Endodermal cell (in vitro differentiated cells): ENCODE measurements at places on chromosomes 2 and 18. TPM values are rescaled to one million over a fixed set of nuclear protein-coding genes. Genes with fewer than 3 reads are reported as not detected.

CPLX4 gene
- total RNA-seq, result not detected in 2 replicates

SLC4A5 gene
- 2.4 and 3.7 TPM in 2 replicates for total RNA-seq

MALL gene
- 1.5 to 2.7 TPM (median 2.3 TPM) in 3 replicates for total RNA-seq

COBLL1 gene
- 13.2 and 17.3 TPM in 2 replicates for total RNA-seq

SP140 gene
- total RNA-seq, result 1.1 TPM in 1 of 3 replicates, not detected in the others

C18orf32 gene
- 27.0 to 33.6 TPM (median 31.4 TPM) in 3 replicates for total RNA-seq

GPR155 gene
- total RNA-seq, result 0.88 and 1.2 TPM in 2 replicates

ARID5A gene
- 1.8 to 8.1 TPM (median 1.9 TPM) in 3 replicates for total RNA-seq

QPCT gene
- 17.7 to 23.1 TPM (median 18.2 TPM) in 3 replicates for total RNA-seq

ADNP2 gene
- total RNA-seq, result 28.4 to 52.9 TPM (median 51.0 TPM) in 3 replicates

RTN4 gene
- total RNA-seq, result 225 and 243 TPM in 2 replicates

DPP10 gene
- total RNA-seq, result 6.8 and 8.2 TPM in 2 replicates

CNTNAP5 gene
- 4.4 to 8.2 TPM (median 5.9 TPM) in 3 replicates for total RNA-seq

CCDC141 gene
- total RNA-seq, result 142 to 160 TPM (median 144 TPM) in 3 replicates
